GOT3 (cell line): ENCODE measurements at places on chromosomes 6 and 20.

DNA sequence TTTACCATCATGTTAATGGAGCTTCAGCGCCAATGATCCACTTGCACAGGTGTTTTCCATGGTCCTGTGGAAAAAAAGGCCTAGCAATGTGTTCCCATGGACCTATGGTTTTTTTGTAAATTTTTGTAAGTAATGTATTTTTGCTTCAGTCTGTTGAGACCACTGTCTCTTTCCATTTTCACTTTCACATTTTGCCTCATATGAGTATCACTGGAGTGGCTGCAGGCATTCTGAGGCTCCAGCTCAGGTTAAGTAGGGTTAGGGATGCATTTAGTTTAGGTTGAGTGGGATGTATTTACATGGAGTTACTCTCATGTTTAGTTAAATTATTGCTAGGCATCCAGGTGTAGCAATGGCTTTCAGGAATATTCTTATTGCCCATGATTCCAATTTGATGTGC is 19.2 kb upstream of the LMBRD1 start:
- DNase-seq, result no peak

DNA sequence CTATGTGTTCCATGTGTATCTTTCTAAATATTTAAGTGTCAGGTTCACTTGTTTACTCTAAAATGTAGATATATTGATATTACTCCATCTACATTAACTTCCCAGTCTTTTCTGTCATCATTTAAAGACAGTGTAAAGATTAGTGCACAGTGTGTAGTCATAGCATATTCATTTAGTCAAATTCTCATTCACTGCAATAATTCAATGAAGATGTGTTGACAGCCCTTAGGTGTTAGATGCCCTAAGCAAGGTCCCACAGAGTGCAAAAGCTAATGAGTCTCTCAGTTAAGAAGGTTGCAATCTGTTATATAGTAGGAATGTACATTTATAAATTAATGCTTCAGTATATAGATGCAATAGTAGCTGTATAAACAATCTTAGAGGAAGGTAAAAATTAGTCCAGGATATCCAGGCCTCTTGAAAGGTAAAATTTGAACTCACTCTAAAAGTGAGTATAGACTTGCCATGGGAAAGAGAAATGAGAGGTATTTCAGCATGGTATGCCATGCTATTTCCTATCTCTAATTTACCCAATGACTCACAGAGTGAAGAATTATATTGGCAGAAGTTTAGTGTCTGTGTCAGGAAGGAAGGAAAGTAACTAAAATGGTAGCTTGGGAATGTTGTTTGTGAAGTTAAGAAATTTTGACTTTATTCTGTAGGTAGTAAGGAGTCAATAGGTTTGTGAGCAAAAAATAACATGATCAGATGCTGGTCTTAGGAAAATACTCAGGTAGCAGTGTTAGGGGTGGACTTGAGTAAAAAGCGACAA is 969.9 kb upstream of the CITED2 start:
- no peak for DNase-seq

- no peak for DNase-seq
Measured at GRCh38 chr6:136720045-136720770, 72.1 kb downstream of the MAP3K5 start.

DNA sequence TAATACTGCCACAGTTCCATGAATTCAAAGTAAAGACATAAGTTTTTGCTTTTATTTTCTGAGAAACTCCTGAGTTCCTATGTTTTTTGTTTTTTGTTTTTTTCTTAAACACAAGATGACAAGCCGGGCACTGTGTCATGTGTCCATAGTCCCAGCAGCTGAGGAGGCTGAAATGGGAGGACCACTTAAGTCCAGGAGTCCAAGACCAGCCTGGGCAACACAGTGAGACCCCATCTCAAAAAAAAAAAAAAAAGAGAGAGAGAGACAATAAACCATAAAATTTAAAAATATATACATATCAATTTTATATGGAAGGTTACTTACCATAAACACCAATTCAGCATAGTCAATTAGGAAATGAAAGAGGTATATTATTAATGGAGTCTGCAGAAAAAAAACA is 31.9 kb downstream of the PIGU start:
- DNase-seq, result no peak

GRCh38 chr6:159097256-159097655 is 52.5 kb upstream of the TAGAP start:
- DNase-seq, result no peak

DNA sequence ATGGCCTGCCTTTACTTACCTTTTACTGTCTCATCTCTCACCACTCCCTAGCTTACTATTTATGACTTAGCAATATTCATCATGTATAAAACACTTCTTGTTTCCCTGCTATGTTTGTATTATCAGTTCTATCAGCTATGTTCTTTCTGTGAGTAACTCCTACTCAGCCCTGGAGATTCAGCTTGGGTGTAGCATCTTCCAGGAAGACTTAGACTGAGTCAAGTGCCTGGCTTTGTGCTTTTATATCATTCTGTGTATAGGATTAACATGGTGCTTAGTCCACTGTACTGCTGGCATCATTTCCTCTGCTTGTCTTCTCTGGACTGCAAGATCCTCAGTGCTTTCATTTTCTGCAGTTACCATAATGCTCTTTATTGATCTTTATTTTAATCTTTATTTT is 257.8 kb downstream of the BTBD3 start:
- no peak for DNase-seq

DNA sequence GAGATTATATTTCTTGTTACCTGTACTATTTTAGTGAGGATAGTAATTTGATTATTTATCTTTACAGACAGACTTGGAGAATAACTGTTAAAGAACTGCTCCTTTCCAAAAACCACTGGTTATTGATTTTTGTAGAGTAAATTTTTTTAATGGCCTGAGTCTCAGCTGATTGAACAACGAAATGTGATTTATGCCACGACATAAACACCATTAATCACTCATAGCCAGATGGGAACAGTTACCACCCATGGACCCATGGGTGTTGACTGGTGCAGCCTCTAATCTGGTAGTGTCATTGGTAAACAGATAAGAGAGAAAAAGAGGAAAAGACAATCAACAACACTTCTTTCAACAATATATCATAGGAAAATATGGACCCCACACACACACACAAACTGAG is 101.4 kb upstream of the BEND6 start:
- no peak for DNase-seq

DNA sequence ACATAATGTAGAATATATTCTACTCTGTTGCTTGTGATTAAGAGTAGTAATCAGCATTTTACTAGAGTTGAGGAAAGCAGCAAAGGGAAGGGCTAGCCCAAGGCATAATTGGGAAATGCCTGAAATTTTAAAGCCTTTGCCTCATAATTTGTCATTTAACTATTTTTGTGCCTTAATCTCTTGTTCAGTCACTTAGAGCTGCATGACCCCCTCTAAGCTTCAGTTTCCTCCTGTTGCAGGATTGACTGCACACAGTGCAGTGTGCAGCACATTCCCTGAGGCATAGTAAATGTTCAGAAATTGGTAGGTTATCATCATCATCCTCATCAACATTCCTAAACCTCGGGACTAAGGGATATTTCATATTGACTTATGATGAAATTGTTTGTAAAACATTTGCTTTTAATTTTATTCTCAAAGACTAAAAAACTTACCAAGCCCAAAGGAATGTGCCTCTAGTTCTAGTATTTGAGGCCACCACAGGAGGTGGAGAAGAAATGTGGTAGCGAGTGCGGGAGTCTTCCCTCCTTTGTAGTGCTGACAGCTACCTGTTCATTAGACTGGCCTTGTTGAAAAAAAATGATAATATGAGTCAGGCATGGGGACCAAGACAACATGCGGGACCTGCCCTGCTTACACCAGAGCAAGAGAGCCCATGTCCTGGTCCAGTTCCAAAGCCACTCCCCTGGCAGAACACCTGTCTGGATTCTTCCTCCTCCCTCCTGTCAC is 14.8 kb upstream of the TENT5A start:
- no peak for DNase-seq

DNA sequence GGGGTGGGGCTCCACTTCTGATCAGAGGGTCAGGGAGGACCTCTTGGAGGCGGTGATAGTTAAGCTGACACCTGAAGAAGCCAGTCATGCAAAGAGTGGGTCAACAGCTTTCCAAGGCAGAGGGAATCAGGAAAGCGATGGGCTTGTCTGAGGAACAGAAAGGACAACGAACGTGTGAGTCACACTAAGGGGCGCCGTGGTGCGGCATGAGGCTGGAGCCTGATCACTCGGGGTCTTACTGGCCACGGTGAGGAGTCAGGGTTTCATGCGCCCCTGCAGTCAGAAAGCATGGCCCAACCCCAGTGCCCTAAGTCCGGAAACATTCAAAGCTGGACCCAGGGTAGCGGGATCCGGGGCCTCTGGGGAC is 50.6 kb upstream of the SLC32A1 start:
- no peak for DNase-seq

- no peak for DNase-seq
Measured at GRCh38 chr20:38162878-38163875, 1.9 kb downstream of the TGM2 start.

DNA sequence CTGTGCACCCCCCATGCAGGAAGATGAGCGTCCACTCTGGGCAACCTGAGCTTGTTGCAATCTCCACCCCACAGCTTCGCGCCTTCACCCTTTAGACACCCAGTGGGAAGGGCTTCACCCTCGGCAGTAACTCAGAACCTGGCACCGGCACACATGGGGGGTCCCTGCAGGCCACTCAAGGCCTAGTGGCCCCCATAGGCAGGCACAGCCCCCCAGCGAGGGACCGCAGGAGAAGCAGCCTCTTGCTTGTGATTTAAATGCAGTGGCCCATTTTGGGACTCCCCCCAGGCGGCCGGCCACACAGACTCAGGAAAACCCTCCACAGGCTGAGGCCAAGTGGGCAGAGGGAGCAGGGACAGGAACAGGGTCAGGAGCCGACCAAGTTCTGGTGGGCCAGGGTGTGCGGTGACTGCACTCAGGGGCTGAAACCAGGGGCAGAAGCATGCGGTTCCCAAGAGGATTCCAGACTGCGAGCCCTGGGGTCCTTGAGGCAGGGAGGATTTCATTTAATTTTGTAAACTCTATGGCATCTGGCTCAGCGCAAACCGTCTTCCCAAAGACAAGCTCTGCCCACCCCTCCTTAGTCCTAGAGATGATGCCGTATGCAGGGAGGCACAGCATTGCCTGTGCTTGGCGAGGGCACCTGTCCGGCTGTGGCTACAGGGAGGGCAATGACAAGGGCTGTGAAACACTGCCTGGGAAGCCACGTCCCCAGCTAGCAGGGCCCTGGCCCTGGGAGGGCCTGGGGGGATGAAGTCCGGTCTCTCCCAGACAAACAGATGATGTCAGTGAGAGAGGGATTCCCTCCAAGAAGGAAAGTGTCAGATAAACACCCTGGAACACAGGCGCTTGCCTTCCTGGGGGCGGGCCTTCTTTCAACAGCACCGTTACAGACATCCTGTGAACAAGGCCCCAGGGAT is 52.9 kb upstream of the GPR31 start:
- DNase-seq, result no peak

GRCh38 chr6:2677080-2677593 is 73.6 kb downstream of the MYLK4 start:
- DNase-seq, result no peak

- no peak for DNase-seq
Measured at GRCh38 chr20:33470457-33470856, 19.4 kb upstream of the CBFA2T2 start.

DNA sequence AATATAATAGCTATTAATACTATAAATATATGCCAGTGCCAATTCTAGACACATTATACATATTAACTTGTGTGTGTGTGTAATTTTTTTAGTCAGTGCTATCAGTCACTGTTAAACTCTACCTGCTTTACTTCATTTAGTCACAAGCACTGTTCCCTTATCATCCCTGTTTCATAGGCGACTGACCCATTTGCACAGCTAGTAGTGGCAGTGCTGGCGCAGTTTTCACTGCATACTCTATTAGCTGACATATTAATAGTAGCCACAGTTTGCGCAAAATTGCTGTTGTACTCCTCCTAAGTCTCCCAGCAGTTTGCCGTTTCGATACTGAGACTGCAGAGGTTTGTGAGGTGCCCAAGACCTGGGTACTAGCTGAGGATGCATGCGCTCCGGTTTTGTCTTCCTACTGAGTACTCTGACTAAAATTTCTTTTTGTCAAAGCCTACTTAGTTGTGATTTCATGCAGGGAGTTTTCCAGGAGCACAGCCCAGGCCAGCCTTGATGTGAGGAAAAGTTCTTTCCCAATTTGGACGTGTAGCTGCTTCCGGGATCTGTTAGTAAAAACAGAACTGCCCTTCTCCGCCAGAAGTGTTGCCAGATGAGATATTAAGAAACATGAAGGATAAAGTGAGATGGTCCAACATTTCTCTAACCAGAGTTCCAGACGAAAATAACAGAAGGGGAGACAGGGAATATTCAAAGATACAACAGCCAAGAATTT is 5.6 kb downstream of the BAG2 start:
- DNase-seq, result no peak

DNA sequence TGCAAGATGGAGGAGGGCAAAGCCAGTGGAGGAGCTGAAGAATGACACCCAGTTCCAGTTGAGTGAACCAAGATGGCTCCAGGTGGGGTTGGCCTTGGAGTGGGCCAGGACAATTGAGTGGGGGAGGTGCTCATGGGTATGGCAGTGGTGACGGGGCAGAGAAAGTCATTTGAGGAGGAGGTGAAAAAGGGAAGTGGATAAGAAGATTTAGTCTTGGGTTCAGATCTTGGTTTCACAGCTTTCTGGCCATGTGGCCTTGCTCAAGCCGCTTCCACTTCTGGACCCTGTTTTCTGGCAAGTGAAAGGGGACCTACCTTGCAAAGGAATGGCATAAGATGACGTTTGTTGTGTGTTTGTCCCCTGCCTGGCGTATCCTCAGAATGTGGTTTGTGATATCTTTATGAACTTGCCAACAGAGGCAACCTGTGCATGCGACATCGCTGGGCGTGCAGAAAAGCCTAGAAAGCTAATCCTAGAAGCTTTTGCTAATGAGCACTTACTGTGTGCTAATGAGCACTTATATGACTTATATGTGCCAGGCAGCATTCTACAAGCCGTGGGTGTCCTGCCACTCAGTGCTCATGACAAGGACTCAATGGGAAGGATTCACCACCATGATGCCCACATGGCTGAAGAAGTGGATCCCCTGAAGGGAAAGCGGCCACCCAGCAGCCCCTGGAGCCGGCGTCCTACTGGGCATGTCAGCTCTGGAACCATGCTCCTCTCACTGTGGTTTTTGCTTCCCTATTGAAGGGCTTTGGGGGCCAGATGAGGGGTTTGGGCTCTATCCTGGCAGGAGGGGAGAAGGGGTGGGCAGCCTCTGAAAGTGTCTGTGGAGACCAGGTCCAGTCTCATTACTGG is 23.6 kb upstream of the STX16 start:
- no peak for DNase-seq

- DNase-seq, result no peak
Measured at GRCh38 chr20:1164871-1165270, 19.9 kb downstream of the TMEM74B start.

- no peak for DNase-seq
Measured at GRCh38 chr6:112155886-112156285, 68.5 kb downstream of the FAM229B start.
